ENCODE measurements at places on chromosomes 16 and 17. TPM values are rescaled to one million over a fixed set of nuclear protein-coding genes. Genes with fewer than 3 reads are reported as not detected.

The OR1F1 gene
- not detected for total RNA-seq

DNA sequence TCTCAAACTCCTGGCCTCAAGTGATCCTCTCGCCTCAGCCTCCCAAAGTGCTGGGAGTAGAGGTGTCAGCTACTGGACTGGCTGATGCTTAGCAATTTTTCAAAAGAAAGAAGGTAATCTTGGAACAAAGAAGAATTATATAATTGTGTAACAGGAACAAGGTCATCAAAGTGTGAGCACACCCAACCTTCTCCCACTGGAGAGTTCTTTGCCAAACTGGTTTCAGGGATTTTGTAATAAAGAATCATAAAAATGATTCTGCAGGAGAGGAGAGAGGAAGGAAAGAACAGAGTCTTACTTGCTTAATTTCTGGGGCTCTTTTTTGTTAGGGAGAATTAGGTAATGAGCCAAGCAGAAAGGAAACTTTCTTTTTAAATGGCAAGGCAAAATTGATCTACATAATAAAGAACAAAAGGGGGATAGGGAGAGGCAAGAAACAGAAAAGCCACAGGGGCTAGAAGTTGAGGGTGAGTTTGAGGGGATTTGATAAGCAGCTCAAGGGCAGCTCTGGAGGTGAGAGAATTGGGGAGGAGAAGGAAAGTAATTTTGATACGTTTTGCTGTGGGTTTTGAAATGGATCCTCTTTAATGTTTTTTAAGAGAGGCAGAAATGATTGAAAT lies 21.3 kb downstream of the CHD9NB start:
- H3K36me3 ChIP-seq, result no peaks in the 10 kb centered on the region
- H3K4me3 ChIP-seq, result no peak overlapping the region
- no peak for DNase-seq
- no peaks in the 10 kb centered on the region for H3K4me1 ChIP-seq
- H3K27ac ChIP-seq, result peak overlapping the region; percentile 58

- H3K27me3 ChIP-seq, result no peaks in the 10 kb centered on the region
- H3K4me1 ChIP-seq, result peaks cover 2% of the 10 kb centered on the region
- no peak overlapping the region for H3K4me3 ChIP-seq
These were observed 11.5 kb upstream of the CLEC18C start for GRCh38 chr16:70162041-70162451.

GRCh38 chr17:46193626-46194392 lies 580 bp upstream of the KANSL1 start:
- H3K27ac ChIP-seq, result peak overlapping the region; percentile 100
- H3K4me3 ChIP-seq, result peak overlapping the region; percentile 95
- peak; percentile 93 for DNase-seq
- H3K4me1 ChIP-seq, result no peaks in the 10 kb centered on the region
- no peaks in the 10 kb centered on the region for H3K36me3 ChIP-seq
- H3K27me3 ChIP-seq, result no peaks in the 10 kb centered on the region

The TOX3 gene
- total RNA-seq, result 0.57 TPM

- no peak for DNase-seq
- H3K36me3 ChIP-seq, result no peaks in the 10 kb centered on the region
- no peaks in the 10 kb centered on the region for H3K27me3 ChIP-seq
- H3K27ac ChIP-seq, result no peak overlapping the region
- no peak overlapping the region for H3K4me3 ChIP-seq
These were observed 72.8 kb upstream of the MED9 start for GRCh38 chr17:17403899-17404576.

- peak overlapping the region; percentile 70 for H3K4me3 ChIP-seq
- no peaks in the 10 kb centered on the region for H3K27me3 ChIP-seq
- no peak for DNase-seq
These were observed 1.7 kb downstream of the METRNL start for GRCh38 chr17:83080858-83081683.

The PTGES3L gene
- total RNA-seq, result 3.4 TPM

GRCh38 chr16:87979352-87979751 lies 28.1 kb downstream of the BANP start:
- no peak overlapping the region for H3K4me3 ChIP-seq
- no peak for DNase-seq
- H3K36me3 ChIP-seq, result no peaks in the 10 kb centered on the region
- H3K27me3 ChIP-seq, result no peaks in the 10 kb centered on the region

The SHCBP1 gene
- 0.77 TPM for total RNA-seq

- no peak within 1 kb of the TSS for H3K27ac ChIP-seq
- no peaks in the 10 kb centered on the region for H3K27me3 ChIP-seq
- no peaks in the 10 kb centered on the region for H3K4me1 ChIP-seq
- DNase-seq, result no peak
- no peaks in the 10 kb centered on the region for H3K36me3 ChIP-seq
These were observed at the start of gene CTRB2 for GRCh38 chr16:75206749-75207451. TSS of gene CTRB2 (minus strand) at chr16:75207161. CDS start at chr16:75207141, 20 bp downstream.

The PRSS33 gene
- not detected for total RNA-seq

- peak overlapping the region; percentile 98 for H3K4me3 ChIP-seq
- H3K36me3 ChIP-seq, result no peaks in the 10 kb centered on the region
- peak; percentile 60 for DNase-seq
- H3K4me1 ChIP-seq, result no peaks in the 10 kb centered on the region
These were observed 890 bp downstream of the TOB1 start for GRCh38 chr17:50865060-50865867.

The SUZ12 gene
- total RNA-seq, result 25.2 TPM

The CCL17 gene
- total RNA-seq, result not detected

- H3K27me3 ChIP-seq, result no peaks in the 10 kb centered on the region
- DNase-seq, result no peak
- H3K36me3 ChIP-seq, result no peaks in the 10 kb centered on the region
- H3K4me1 ChIP-seq, result no peaks in the 10 kb centered on the region
- no peak overlapping the region for H3K27ac ChIP-seq
These were observed 99.6 kb downstream of the ADCY9 start for GRCh38 chr16:4016658-4017057.

The NPIPA8 gene
- total RNA-seq, result 3.2 TPM

- no peaks in the 10 kb centered on the region for H3K36me3 ChIP-seq
- peak; percentile 84 for DNase-seq
- no peaks in the 10 kb centered on the region for H3K4me1 ChIP-seq
- H3K4me3 ChIP-seq, result no peak overlapping the region
- H3K27ac ChIP-seq, result no peak overlapping the region
These were observed 16.6 kb upstream of the DLX4 start for GRCh38 chr17:49952209-49952911.

The CAVIN1 gene
- total RNA-seq, result 214 TPM

The CCDC200 gene
- not detected for total RNA-seq

- no peaks in the 10 kb centered on the region for H3K4me1 ChIP-seq
- DNase-seq, result no peak
- H3K36me3 ChIP-seq, result no peaks in the 10 kb centered on the region
These were observed 12.0 kb downstream of the SP2 start for GRCh38 chr17:47907932-47908562.

DNA sequence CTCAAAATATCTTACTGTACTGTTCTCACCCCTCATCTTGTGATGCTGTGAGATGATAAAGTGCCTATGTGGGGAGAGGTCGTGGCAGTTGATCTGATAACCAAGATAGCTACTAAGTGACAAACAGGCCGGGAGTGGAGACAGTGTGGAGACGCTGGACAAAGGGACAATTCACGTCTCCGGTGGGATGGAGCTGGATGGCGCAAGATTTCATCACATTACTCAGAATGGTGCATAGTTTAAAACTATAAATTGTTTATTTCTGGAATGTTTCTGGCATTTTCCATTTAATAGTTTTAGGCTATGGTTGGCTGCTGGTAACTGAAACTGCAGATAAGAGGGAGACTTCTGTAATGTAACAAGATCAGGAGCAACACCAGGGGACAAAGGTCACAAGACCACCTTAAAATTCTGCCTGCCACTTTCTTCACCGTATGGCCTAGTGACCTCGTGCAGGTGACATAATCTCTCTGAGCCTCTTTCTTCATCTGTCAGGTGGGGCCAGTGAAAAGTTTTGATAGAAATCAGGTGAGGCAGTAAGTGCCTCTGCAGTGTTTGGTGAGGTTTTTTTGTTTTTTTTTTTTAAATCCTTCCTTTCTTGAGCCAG lies 54.4 kb upstream of the LGALS9 start:
- no peak overlapping the region for H3K27ac ChIP-seq
- no peak for DNase-seq
- H3K4me1 ChIP-seq, result no peaks in the 10 kb centered on the region
- no peaks in the 10 kb centered on the region for H3K36me3 ChIP-seq

DNA sequence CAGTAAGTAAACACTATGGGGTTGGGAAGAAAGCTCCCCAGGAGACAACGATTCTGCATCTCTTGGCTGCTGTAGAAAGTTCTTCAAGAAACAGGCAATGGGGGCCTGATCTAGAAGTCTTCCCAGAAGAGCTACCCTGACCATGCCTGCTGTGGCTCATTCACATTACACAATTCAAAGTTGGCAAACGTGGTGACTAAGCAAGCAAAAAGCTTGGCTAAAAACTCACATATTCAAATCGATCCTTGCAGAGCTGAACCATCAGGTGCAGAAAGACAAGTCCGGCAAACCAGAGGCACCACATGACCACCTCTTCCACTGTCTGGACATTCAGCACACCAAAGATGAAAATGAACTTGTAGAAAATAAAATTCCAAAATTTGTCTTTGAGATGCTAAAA lies 16.1 kb downstream of the AMFR start:
- no peak for DNase-seq
- H3K36me3 ChIP-seq, result no peaks in the 10 kb centered on the region
- no peaks in the 10 kb centered on the region for H3K27me3 ChIP-seq
- no peak overlapping the region for H3K4me3 ChIP-seq
- no peaks in the 10 kb centered on the region for H3K4me1 ChIP-seq

DNA sequence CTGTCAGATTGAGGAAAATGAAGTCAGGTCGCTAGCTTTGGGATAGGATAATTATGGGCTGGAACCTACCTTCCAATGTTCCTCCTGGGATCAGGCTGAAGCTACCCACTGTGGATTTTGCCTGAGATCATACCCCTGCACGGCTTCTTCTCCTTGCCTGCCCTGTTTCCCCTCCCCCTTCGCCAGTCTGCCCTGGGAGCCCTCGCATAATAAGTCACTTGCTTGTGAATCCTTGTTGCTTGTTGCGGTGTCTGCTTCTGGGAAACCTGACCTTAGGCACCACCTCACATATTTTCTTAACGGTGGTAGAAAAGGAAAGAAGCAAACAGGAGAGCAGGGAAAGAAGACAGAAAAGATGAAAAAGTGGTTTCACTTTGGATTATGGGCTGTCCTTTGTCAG lies 13.3 kb upstream of the PMP22 start:
- no peaks in the 10 kb centered on the region for H3K27me3 ChIP-seq
- H3K27ac ChIP-seq, result no peak overlapping the region
- no peak for DNase-seq
- no peaks in the 10 kb centered on the region for H3K36me3 ChIP-seq

- H3K4me1 ChIP-seq, result no peaks in the 10 kb centered on the region
- no peak overlapping the region for H3K4me3 ChIP-seq
- peak overlapping the region; percentile 26 for H3K27ac ChIP-seq
- no peaks in the 10 kb centered on the region for H3K27me3 ChIP-seq
These were observed 181.2 kb upstream of the AXIN2 start for GRCh38 chr17:65742403-65743307.

Measured in prostate gland (tissue), 2 donors.